ENCODE measurements at places on chromosomes 6 and 20. TPM values are rescaled to one million over a fixed set of nuclear protein-coding genes. Genes with fewer than 3 reads are reported as not detected.

DNA sequence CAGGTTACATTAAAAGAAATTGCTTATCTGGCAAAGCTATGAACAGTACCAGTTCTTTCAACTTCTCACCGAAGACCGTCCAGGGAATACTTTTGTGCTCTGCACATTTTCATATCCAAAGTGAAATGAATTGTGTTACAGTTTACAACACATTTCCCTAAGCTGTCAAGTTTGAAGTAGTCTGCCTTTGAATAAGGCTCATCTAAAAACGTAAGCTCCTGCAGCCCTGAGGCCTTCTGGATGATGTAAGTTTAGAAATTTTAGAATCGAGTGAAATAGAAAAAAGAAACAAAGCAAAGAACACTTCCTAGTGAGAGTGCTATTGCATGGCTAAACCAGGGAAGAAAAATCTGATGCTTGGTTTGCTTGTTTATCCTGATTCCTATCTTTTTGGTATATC lies 653.8 kb downstream of the MMUT start:
- DNase-seq, result no peak

- DNase-seq, result peak; percentile 47
Observed at GRCh38 chr6:130306377-130306776, 59.4 kb upstream of the TMEM200A start.

GRCh38 chr20:10370091-10370887 lies 63.7 kb downstream of the MKKS start:
- peak; percentile 20 for DNase-seq

The SMAP1 gene
- total RNA-seq, result 41.1 TPM

DNA sequence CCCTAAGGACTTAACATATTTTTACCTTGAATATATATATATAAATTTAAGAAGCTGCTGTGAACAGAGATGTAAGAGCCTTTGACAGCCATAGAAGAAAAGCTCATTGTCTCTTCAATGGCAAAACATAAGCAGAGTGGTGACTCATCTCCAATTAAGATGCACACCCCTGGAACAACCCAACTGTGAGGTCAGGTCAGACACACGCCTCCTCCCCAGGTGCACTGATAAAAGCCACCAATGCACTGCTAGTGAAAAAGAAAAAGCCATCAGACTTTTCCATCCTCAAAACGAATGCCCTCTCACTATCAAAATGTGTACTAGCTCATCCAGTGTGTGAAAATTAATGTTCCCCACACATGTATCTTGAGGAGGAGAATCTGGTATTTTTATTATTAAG lies 100.1 kb downstream of the SMLR1 start:
- DNase-seq, result peak; percentile 62

The SLC22A1 gene
- not detected for total RNA-seq

DNA sequence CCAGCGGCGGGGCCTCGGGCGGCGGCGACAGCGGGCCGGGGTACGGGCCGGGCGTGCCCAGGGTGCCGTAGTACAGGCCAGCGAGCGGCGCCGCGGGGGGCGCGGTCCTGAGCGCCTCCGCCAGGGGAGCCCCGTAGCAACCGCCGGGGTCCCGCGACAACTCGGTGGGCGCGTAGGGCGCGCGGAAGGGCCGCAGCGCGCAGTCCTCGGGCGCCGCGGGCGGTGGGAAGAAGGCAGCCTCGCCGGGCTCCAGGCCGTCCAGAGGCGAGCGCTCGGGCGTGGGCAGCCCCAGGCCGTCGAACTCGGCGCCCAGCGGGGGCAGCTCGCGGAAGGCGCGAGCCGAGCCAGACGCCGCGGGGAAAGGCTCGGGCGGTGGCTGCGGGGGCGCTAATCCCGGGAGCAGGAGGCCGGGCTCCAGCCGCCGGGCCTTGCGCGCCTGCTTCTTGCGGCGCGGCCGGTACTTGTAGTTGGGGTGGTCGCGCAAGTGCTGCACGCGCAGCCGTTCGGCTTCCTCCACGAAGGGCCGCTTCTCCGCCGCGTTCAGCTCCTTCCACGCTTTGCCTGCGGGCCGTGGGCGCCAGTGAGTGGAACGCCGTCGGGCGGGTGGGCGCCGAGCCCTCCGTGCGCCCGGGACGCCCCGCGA lies 916 bp downstream of the SOX18 start:
- DNase-seq, result no peak

GRCh38 chr6:25137916-25138232 lies 141.3 kb upstream of the CARMIL1 start:
- DNase-seq, result no peak

DNA sequence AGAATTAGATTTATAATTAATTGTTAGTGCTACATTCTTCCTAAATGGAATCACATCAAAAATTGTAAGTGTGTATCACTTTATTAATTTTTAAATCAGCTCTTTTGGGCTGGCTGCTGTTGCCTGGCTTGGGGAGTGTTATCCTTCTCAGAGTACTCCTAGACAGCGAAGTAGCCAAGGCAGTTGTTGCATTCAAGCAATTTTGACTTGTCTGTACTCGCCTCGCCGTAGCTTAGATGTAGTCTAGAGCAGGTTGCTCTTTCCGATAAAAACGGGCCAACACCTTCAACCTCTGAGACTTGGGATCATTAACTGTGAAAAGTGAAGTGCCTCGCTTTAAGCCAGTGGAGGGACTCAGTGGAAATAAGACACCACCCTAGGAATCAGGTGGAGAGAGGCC lies 151.3 kb downstream of the FARS2 start:
- DNase-seq, result no peak

DNA sequence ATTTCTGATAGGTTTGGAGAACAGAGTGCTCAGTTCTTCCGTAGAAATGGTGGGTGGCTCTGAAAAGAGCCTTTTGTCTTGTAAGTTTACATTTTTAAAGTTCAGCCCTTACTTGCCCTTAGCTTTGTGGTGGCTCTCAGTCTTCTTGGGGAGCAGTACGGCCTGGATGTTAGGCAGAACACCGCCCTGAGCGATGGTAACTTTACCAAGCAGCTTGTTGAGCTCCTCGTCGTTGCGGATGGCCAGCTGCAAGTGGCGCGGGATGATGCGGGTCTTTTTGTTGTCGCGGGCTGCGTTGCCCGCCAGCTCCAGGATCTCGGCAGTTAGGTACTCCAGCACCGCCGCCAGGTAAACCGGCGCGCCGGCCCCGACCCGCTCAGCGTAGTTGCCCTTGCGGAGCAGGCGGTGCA lies 19.5 kb downstream of the OR2B2 start:
- DNase-seq, result no peak

The TULP1 gene
- not detected for total RNA-seq

The SERINC1 gene
- 153 TPM for total RNA-seq

The TNXB gene
- not detected for total RNA-seq

DNA sequence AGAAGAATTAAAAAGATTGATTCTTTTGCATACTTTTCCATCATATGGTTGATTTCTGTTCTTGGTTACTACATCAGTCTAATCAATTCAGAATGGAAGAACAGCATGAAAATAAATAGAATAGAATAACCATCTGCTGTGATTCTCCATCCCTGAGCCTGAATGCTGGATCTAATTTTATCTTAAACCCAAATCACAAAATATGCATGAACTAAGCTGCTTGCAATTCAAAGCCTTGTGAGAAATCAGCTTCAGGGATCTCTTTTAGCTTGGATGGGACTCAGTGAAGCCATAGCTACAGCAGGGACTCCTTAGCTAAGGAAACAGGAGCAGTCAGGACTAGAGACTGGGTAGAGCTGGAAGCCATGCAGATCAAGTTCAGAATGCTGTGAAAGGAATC lies 74.1 kb downstream of the TPBG start:
- DNase-seq, result no peak

DNA sequence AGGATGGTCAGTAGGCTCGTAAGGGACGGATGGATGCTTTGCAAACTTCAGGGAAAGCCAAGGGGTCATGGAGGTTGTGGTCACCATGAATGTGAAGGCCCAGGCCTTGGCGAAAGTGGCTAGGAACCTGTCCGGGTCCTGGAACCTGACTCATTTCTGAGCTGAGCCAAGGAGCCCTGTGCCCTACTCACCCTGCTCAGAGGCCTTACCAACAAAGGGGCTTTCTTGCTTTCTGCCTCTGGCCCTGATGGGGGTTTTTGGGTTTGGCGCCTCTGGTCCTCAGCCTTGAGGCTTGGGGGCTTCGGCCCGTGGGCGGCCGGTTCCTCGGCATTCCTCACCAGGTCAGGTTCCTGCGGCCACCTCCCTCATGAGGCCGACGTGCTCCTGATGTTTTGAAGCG lies 155.1 kb downstream of the DTNBP1 start:
- peak; percentile 78 for DNase-seq

DNA sequence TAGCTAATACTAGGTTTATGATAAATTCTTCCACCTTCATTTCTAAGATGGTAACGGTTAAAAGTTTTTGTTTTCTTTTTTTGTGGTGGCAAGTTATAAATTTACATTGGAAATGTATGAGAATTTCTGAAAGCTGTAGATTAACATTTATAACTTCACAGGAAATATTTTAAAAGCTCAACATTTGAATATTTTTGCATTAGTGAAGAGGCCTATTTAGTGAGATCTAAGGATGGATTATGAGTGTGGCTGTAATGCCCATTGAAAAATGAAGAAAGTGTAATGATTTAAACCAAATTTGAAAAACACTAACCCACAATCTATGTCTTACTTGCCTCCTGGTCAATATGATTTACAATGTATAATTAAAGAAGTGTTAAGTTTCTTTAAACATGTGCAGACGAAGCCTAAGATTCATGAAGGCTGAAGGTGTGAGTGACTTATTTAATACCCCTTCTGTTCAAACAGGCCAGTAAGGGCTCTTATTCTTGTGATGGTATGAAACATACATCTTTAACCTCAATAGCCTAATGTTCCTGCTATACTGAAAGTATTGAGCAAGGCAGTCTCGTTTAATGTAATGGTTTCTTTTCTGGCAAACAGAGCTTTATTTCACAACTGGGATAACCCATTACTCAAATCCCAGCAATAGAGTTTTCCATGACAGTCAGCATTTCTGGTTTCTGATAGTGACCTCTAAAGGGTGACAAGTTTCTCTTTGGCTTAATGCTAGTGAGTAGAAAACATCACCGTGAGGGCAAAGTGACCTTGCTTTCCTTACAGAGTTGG lies 13.2 kb downstream of the HDGFL1 start:
- no peak for DNase-seq

GRCh38 chr6:82381278-82381677 lies 17.7 kb downstream of the TPBG start:
- DNase-seq, result no peak

- no peak for DNase-seq
Observed at GRCh38 chr6:142822842-142823241, 122.1 kb downstream of the HIVEP2 start.

DNA sequence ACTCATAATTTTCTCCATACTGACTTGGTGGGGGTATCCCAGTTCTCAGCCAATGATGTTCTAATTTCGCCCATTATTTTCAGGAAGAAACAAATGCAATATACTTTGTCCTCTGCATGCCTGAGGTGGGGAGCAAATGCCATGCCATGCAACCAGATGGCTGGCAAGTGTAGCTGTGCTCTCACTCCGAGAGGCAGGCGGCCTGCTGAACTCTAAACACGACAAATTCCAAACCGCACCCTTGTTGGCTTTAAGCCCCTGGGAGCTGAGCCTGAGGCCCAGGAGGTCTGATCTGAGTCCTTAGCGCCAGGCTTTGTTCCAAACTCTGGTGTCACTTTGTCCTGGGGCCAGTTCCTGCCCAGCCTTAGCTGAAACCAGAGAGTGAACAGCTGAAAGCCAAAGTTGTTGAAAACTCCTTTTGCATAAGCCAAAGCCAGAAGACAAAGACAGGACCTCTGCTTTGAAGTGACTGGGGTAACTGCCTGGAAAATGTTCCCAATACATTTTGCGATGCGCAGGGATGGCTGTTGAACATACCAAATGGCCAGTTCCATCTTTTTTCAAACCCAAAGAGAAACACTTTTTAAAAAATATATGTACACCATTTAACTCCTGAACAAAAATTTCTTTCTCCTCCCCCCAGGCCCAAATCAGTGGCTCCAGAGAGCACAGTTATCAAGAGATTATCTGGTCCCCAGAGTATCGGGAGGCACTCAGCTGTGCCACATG lies 46.2 kb downstream of the TTI1 start:
- peak; percentile 97 for DNase-seq

DNA sequence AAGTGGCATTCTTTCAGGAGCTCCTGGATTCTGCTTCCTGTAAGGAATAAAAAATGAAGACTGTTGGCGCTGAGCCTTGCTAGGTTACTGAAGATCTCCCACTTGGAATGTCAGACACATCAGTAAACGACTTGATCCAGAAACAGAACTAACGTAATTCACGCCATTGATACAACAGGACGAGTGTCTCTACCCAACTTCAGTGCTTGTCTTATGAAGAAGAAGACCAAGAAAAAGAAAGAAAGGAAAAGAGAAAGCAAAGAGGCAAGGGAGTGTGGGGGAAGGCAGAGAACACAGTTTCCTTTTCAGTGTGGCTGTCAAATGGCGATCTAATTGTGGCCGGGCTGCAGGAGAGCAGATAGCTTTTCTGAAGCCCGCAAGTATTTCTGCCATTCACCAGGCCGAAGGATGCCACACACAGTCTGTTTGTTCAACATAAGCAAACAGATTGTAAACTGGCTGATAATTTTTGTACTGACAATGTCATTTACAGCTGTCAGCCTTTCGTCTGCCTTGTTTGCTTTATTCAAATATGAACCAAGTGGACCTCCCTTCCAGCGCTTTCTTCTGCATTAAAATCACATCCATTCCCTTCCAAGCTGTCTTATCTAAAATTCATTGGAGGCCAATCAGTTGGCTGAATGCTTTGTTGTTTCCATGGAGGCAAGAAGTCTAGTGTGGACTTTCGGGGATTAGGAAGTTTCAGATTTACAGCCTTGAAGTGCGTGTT lies 180.6 kb downstream of the FOXA2 start:
- DNase-seq, result peak; percentile 54

- DNase-seq, result peak; percentile 23
Observed at GRCh38 chr6:140320081-140321080, 945.9 kb upstream of the CITED2 start.

DNA sequence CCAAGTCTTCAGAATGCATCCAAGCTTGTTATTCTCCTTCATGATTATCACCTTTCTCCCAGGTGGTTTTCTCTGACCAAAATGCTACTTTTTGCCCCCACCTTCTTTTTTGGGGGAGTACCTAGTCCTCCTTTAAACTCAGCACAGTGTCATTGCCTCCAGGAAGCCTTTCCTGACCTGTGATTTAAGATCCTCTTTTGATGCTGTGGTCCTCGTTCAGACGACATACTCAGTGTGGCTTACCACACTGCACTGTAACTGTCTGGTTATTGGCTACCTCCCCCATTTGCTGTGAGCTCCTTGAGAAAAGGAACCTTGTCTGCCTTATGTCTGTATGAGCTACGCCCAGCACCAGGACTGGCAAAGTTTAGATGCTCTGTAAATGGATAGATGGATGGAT lies 14.6 kb downstream of the SAYSD1 start:
- no peak for DNase-seq

The TMC2 gene
- not detected for total RNA-seq

The GJA10 gene
- total RNA-seq, result not detected

GRCh38 chr6:44297063-44298038 lies 15.8 kb downstream of the AARS2 start:
- peak; percentile 48 for DNase-seq

GRCh38 chr6:25263657-25264056 lies 15.5 kb upstream of the CARMIL1 start:
- DNase-seq, result peak; percentile 71

GRCh38 chr6:169289619-169290339 lies 36.1 kb upstream of the THBS2 start:
- peak; percentile 85 for DNase-seq

GRCh38 chr6:10951675-10952282 lies 64.9 kb downstream of the SYCP2L start:
- DNase-seq, result peak; percentile 91

The CGAS gene
- total RNA-seq, result 12.5 TPM

GRCh38 chr6:160337991-160338390 lies 10.2 kb upstream of the SLC22A3 start:
- no peak for DNase-seq

- no peak for DNase-seq
Observed at GRCh38 chr20:53335555-53335954, 258.1 kb downstream of the ZNF217 start.

Data from M059J (cell line).